Activated T-cell treated with anti-CD3 and anti-CD28 coated beads for 4 hours (primary cell): ENCODE measurements at places on chromosomes 2 and 18.

DNA sequence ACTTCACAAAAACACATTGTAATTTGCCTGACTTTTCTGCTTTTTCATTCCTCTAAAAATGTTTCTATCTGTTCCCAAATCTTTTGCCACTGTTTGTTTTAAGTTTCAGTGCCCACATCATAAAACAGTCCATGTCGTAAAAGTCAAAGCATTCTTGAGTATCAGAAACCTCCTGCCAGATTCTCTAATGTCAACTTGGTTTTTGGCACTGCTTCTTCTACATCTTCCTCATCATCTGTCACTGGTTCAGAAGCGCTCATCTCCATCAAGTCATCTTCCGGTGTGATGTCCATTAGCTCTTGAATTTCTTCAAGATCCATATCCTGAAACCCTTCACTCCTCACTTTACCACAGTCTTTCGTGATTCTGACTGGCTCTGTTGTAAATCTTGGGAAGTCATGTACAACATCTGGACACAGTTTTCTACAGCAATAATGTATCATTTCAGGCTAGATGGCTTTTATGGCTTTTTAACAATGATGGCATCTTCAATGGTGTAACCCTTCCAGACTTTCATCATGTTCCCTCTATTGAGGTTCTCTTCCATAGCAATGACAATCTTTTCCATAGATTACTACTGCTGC lies 19.6 kb downstream of the CUL3 start:
- DNase-seq, result no peak

DNA sequence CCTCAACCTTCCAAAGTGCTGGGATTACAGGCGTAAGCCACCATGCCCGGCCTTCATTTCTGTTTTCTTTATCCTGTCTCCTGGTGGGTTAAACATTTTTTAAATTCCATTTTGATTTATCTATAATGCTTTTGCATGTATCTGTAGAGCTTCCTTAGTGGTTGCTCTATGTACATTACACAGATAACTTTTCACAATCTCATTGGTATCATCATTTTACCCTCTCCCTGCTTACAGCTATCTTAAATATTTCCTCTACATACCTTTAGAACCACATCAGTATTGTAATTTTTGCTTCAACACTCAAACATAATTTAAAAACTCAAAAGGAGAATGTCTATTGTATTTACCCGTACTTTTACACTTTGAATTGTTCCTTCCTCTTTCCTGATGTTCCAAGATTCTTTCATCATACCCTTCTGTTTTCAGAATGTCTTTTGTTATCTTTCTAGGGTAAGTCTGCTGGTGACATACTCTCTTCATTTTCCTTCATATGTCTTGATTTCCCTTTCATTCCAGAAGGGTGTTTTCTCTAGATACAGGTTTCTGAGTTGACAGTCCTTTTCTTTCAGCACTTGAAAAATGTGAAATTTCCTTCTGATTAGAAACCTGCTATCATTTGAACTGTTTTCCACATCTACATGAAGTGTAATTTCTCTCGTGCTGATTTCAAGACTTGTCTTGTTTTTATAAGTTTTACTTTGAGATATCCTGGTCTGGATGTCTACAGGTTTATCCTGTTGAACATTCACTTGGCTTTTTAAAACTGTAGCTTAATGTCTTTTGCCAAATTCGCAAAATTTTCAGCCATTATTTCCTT lies 21.9 kb downstream of the PPP3R1 start:
- DNase-seq, result no peak

DNA sequence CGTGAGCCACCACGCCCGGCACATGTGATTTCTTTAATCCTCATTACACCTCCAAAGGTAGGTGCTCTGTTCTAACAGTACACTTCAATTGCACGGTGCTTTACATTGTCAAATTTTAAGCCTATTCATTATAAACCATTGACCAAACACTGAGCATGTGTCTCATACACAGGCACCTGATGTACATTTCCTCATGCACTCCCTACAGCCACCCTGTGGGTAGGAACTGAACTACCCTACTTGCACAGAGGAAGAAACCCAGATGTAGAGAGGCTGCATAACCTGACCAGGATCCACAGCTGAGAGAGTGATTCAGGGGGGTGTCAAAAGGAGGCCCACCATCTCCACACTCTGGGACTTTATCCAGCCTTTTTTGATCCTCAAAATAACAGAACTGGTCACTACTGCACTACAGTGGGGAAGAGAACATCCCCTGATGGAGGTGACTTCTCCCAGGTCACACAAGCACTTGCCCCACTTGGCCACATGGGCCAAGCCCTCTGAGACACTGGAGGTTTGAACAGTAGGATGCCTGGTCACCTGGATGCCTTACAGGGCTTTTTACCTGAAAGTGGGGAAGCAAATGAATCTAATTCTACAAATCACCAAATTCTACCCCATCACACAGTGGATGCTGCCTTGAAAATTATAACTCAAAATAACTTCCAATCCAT lies 6.9 kb upstream of the DPYSL5 start:
- no peak for DNase-seq

- DNase-seq, result peak; percentile 50
These were observed 96.2 kb downstream of the CABLES1 start for GRCh38 chr18:23231340-23232021.

DNA sequence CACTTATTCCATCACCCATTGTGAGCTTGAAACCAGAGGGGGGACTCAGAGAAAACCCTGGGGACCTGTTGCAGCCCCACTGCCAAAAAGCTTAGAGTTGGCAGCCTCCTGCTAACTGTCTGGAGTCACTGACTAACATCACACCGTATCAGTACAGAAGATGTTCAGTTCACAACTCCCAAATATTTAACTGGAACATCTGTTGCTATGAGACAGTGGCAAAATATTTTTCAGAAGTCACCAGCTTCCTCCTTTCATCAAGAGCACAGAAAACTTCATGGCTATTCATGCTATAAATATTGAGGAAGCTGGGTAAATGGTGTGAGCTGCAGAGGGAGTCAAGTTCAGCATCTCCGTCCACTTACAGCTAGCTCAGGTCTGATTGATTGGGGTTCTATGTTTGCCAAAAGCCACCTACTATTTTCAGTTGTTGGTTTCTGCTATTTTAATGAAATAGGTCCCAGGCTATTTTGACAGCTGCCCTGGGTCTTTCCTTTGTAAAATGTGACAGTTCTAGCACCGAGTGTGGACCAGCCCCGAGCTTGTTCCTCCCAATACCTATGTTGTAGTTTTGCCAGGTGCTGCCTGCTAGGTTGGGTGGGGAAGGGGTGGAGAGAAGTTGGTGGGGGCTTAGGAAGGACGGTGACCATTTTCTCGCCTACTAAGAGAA lies 9.8 kb downstream of the TUBB6 start:
- no peak for DNase-seq

- DNase-seq, result no peak
These were observed 332.3 kb downstream of the CLIP4 start for GRCh38 chr2:29447513-29447912.

GRCh38 chr2:186427970-186428369 lies 58.1 kb upstream of the ZC3H15 start:
- DNase-seq, result no peak

DNA sequence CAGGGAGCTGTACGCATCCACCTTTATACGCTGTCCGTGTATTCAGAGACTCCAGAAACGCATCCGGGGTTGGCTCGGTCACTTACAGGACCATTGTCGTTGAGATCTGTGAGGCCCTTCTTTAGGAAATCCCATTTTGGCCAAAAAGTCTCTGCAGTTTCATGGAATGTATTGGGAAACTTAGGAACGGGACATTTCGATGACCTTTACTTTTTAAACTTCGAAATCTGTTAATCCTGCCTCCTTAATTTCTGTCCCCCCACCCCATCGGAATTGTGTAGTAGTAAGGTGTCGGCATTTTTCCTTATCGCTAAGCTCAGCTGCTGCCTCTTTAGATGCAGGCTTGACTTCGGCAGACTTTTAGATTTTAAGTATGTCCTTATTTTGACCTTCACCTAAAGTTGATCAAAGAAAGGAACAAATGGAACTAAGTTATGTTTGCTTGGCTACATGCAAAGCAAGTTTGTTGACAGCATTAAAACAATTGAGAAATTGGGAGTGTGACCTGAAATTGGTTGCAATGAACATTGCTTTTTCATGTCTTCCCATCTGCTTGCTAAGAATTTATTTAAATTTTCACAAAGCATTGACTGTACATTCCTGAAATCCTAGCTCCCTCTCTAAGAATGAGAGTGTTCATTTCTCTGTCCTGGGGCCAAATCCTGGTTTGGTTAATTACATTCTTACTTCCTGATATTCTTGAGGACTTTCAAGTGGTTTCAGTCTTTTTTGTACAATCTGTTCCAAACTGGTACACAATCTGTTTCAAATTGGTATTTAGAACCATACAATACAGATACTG lies 884 bp upstream of the RAPH1 start:
- no peak for DNase-seq

GRCh38 chr18:55967019-55967418 lies 379.0 kb upstream of the TCF4 start:
- DNase-seq, result no peak

DNA sequence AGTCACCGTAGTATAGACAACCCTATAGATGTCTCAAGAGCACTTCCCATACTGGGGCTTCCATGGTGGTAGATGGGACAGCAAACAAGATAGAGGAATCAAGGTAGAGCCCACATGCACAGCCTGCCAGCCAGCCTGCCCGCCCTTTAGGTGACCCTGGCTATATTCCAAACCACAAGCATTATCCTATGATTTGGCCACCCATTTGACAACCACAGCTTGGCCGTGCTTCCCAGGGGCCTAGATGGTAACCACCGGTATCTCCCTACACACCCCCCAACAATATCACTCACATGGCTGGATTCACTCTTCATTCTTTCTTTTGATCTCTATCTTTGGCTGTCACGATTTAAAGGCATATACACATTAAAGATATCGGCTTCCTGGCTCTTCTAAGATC lies 85.3 kb downstream of the CDK15 start:
- DNase-seq, result no peak

DNA sequence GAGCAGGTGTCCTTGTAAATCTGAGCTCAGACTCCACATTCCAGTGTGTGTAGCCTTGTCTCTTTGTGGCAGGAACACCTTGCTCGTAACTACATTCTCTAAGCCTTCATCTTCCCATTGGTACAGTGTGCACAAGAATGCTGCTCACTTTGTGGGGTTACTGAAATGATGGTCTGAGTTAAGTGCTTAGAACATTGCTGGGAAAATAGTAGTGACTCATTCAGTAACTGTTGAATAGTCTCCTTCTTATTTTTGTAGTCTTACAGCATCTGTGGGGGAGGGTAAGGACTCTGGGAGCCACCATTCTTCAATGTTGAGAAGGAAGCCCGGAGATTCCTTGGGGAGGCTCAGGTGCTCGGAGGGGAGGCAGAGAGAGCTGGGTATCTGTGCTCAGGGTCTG lies 236.0 kb upstream of the HDAC4 start:
- no peak for DNase-seq

- DNase-seq, result no peak
These were observed 10.1 kb downstream of the IWS1 start for GRCh38 chr2:127516041-127516762.

DNA sequence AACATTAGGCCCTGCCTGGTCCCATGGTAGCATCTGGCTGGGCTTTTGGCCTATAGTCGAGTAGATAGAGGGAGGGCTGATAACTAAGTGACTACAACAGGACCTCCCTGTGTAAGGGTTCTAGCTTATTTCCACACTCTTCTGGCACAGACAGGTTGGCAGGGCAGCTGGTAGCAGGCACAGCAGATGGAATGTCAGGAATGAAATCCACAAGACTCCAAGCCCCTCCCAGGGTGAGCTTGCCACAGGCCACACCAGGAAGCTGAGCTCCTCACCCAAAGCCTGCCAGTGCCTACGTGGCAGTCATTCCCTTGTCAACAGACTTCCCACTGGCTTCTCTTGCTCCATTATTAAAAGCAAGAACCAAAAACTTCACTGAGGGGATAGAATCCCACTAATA lies 20.7 kb upstream of the C1QL2 start:
- no peak for DNase-seq

- no peak for DNase-seq
These were observed 17.0 kb upstream of the CHRNA1 start for GRCh38 chr2:174781298-174781697.
